Natural killer cell (primary cell): ENCODE measurements at places on chromosomes 4 and X. TPM values are rescaled to one million over a fixed set of nuclear protein-coding genes. Genes with fewer than 3 reads are reported as not detected.

The MORF4L2 gene
- 141 TPM for total RNA-seq

The NSG1 gene
- 1.2 TPM for total RNA-seq

DNA sequence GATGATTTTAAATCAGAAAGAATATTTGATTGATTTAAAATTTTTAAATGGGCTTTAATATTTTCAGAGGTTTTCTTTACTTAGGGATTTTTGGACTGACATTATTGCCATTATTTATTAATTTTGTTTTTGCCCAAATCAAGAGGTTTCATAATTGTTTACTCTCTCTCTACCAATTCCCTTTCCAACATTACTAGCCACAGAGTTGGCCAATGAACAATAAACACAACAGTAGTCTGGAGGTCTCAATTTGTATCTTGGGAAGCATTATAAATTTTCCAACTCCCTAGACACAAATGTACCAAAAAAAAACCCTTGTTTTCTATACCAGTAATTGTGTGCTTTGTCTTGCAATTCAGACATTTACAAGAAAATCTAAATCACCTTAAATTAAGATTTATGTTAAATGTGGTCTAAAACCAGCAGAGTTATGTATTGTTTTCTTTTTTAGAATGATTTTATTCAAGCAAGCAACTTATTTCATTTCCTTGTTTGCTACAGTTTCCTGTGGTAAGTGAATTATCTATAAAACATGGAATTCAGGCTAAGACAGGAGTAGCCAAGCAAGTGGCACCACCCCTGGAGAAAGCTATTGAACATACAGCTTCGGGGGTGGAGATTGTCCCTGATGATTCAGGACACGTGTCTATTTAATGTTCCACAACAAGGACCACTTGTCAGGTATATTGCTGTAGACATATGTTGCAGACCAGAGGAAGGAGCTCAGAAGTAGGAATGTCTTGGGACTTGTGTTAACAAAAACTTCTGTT lies 622 bp downstream of the KLKB1 start:
- no peak for DNase-seq

DNA sequence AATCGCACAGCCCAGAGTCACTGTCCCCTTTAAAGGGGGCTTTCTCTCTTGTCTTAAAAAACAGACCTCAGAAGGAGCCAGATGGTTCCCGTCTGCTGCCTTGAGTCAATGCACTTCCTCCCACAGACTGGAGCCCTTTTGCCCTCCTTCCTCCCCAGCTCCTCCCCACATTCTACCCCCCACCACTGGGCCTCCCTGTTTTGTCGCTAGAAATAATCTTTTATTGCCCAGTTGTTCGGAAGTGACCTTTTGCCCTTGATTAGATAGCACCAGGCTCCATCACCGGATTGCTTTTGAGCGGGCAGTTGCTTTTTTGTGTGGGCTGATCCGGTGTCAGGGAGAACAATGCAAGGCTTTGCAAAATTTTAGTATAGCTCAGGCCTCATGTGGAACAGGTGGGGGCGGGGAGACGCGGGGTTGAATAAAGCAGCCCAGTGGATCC lies 47.7 kb downstream of the SPRY1 start:
- peak; percentile 49 for DNase-seq

- no peak for DNase-seq
Observed at GRCh38 chr4:70902577-70903290, 565 bp downstream of the MOB1B start.

- no peak for DNase-seq
Observed at GRCh38 chr4:57184378-57185029, 74.3 kb upstream of the IGFBP7 start.
